ENCODE measurements at places on chromosomes 12 and 14.

DNA sequence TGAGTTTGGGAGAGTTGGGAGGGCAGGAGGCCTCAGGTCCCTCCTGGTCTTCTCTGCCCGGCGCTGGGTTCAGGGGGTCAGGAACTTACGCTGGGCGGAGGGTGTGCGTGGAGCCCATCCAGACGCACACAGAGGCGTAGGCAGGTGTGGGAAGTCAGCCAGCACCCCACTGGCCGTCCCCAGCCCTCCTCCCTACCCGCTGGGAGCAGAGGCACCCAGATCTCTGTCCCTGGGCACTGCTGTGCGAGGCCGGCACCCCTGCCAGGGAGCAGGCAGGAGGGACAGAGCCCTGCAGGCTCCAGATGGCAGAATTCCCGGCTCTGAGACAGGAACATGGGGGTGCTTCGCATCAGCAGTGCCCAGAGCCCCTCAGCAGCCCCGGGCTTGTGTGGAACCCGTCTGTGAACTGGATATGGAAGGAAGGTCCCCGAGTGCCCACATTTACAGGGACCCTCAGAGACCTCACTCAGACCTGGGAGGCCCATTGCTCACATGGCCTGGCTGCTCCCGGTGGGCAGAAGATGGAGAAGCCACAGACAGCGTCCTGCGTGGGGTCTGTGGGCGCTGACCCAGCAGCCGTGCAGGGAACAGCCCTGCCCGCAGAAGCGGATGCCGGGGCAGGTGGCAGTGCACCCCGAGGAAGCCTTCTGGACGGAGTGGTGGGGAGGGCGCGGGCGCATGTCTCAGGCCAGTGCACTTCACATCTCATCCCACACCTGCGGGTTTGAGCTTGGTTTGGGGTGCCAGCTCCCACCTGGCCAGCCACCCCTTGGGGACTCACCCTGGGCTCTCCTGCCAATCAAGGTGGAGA is 59.3 kb downstream of the LRCOL1 start:
- DNase-seq = no peak

- no peak for DNase-seq
These were observed 25.0 kb downstream of the PDZRN4 start for GRCh38 chr12:41213107-41213506.

GRCh38 chr12:121026274-121027045 is 10.2 kb upstream of the C12orf43 start:
- DNase-seq = no peak

DNA sequence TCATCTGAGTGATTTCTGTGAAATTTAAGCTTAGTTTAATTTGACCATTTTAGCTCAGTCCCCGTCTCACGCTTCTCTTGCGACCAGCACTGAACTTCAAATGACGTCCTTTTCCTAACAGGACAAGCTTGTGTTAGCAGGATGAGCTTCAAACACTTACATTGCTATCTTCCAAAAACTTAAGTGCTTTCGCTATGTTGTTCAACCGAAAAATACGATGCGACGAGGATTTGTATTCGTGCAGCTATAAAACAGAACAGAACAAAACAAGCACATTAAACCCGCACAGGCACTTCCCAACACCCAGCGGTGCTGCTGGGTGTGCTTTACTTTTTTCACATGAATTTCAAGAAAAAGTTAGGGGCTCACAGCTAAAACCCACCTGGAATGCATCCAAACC is 64.2 kb upstream of the DICER1 start:
- DNase-seq = no peak

DNA sequence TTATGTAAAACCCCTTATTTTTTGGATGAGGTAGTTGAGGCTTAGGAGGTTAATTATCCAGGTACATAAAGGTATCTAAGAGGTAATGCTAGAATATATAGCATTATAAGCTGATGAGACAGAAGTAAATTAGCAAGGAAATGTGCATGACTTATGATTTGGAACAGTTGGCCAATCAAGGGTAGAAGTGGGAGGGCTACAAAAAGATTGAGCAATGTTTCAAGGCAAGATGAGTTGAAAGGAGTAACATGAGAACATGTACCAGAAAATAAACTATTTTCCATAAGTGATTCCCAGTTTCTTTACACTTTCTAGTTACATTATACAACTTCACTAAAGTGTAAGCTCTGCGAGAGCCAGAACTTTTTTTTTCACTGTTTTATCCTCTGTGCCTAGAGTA is 290.9 kb downstream of the LRIG3 start:
- DNase-seq = no peak

GRCh38 chr14:38225946-38226345 is 18.2 kb downstream of the SSTR1 start:
- DNase-seq = no peak

GRCh38 chr14:22044193-22044592 is 370.6 kb upstream of the OR4E1 start:
- DNase-seq = no peak

- no peak for DNase-seq
These were observed 69.3 kb downstream of the EEA1 start for GRCh38 chr12:92859650-92860386.

DNA sequence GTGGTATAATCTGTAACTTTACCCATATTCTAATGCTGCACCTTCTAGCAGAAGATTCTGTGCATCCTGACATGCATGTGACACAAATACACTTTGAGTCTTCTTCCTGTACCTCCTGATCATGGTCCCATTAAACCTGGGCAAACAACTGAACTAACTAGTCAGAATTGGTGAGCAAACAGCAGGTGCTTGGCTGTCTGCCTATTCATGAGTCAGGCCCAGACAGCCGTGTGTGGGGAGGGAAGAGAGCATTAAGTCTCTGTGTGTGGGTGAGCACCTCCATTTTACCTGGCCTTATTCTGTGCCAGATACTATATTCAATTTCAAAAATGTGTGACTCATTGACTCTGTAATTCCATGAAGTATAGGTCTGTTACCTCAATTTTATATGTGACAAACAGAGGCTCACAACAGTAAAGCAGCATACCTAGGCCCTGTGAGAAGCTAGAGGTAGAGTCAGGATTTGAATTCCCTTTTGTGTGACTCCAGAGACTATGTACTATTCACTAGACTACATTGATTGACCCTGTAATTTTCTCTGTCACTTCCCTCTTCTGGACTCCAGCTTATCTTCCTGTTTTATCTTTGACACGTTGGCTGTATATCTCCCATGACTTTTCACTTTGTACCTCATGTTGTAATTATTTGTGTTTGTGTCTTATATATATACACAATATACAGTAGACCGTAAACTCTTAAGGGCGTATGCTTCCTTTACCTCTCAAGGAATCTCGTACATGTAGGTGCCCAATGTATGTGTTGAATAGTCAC is 32.2 kb downstream of the SUSD6 start:
- DNase-seq = no peak

DNA sequence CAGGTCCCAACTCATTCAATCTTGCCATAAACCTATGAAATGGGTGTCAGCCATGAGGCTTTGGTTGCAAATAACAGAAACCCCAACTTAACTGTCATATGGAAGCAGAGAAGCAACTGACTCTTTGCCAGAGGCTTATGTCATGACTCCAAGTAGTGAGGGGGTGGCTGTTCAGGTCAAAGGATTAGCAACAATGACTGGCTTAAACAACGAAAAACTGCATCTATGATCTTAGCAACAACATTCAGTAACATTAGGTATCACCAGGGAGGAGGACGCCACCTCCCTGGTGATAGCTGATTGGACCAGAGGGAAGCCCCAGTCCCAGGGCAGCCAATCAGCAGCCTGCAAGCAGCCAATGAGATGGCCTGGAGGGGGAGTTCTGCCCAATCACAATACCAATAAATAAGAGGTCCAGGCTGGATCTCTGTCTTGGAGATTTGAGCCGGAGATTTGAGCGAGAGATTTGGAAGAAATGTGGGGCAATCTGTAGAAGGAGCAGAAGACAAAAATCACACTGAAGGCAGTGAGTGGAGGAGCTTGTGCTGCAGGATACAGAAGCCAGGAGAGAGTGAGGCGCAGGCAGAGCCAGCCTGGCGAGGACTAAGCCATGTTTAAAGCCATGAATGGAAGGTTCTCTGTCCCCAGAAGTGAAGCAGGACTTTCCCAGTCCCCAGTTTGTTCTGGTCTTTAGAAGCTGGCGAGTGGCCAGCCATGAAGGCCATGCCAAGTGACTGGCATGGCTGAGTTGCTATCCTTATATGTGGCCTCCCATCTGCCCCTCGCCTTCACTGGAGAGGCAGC is 93.3 kb downstream of the CALM1 start:
- DNase-seq = no peak

- DNase-seq = no peak
These were observed 58.2 kb downstream of the CRACR2A start for GRCh38 chr12:3694673-3695072.

DNA sequence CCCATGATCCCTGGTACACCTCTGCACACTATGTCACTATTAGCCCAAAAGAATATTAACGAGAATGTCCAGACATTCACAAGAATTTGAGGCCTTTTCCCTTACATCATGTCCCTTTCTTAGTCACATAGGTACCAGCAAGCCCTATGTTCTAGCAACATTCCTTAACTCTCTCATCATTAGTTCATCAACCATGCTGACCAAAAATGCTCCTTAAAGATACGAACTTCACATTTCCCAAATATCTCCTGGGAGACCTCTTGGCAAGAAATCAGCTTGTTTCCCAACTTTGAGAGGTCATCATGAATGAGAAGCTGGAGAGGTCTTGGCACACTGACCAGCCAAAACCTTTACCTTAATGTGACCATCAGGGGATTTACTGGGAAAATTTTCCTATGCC is 4.6 kb downstream of the SALL2 start:
- no peak for DNase-seq

DNA sequence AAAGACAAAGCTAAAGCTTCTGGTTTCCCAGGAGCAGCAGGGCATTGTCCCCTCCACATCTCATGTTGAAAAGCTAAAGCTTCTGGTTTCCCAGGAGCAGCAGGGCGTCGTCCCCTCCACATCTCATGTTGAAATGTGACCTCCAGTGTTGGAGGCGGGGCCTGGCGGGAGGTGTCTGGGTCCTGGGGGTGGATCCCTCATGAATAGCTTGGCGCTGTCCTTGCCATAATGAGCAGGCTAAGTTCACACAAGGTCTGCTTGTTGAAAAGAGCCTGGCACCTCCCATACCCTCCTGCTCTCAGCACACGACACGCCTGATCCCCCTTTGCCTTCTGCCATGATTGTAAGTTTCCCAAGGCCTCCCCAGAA is 123.7 kb downstream of the PIWIL1 start:
- no peak for DNase-seq

- DNase-seq = no peak
These were observed 43.8 kb downstream of the ANO6 start for GRCh38 chr12:45259675-45260074.

DNA sequence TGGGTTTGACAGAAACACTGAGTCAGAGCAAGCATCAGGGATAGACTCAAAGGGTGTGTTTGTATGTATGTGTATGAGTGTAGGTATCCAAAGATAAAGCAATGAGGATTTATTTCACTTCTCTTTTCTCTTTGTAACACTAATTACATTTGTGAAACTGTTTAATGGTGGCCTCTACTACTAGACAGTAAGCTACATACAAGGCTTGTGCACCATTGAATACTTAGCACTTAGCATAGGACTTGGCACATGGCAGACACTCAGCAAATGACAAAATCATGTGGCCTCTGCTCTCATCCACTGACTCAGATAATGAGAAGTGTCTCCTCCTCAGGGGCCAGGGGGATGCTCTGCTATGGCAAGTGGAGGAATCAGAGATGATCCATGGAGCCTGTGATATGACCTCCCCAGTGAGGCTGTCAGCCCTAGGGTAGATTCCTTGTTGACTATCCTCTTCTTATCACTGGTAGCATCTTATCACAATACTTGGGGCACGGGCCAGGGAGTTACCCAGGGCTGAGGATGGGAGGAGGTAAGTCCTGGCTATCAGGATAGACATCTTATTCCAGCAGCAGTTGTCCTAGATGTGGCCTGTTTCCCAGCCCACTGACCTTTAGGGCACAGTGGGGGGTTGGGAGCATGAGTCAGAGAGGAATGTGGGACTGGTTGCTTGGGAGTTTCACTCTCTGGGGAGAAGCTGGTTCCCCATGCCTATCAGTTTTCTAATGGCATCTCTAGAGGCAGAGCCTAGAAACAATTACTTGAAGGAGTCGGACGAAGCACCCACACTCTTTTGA is 71.2 kb upstream of the HOXC13 start:
- DNase-seq = no peak

DNA sequence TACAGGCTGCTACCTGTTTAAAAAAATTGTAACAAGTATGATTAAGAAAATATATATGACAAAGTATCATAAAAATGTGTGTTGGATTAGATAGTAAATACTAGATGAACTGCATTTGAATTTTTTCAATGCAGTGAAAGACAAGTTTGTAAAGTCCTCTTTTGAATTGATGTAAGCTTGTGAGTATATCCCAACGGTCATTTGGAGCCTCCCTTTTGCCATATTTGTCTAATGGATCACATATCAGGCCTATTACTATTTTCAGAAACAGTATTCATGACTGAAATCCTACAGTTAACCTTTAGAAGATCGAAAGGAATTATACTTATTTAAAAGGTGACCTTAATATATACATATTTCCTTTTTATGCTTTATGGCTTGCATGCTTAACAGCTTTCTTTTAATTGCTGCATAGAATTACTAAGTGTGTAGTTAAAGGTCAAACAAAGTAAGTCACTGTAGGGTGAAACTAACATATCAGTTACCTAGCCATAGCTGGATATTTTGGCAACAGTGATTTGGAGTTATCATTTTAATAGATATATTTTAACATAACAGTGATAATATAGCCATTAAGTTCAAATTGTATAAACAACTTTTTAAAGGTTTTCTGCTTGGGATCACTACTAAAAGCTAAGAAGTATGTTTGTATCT is 53.6 kb downstream of the USP15 start:
- no peak for DNase-seq

DNA sequence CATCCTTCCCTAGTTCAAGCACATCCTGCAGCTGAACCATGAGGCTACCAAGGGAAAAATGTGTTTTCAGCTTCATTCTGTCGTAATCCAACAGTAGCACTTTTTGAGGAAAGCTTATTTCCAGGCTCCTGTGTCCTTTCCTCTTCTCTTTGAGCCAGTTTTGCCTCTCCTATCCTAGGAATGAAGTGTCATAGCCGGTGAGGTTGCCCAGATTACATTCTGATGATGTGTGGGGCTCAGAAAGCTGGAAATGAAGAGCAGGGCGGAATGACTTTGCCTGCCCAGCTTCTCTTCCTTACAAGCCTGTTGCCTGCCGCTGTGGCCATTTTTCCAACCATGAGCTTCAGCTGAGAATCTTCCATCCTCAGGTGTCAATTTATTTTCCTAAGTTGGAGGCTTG is 381.8 kb downstream of the NUAK1 start:
- DNase-seq = no peak

- DNase-seq = no peak
These were observed 43.6 kb downstream of the FGD6 start for GRCh38 chr12:95173392-95174251.
